Uterus (tissue), 4 donors: ENCODE measurements at places on chromosomes 12 and 14. TPM values are rescaled to one million over a fixed set of nuclear protein-coding genes. Genes with fewer than 3 reads are reported as not detected.

- no peak for DNase-seq
Observed at GRCh38 chr12:15545334-15545733, 223.0 kb downstream of the PTPRO start.

Gene CIROP
- not detected for total RNA-seq

- DNase-seq, result no peak
Observed at GRCh38 chr12:6807170-6807569, 14.5 kb upstream of the GPR162 start.

DNA sequence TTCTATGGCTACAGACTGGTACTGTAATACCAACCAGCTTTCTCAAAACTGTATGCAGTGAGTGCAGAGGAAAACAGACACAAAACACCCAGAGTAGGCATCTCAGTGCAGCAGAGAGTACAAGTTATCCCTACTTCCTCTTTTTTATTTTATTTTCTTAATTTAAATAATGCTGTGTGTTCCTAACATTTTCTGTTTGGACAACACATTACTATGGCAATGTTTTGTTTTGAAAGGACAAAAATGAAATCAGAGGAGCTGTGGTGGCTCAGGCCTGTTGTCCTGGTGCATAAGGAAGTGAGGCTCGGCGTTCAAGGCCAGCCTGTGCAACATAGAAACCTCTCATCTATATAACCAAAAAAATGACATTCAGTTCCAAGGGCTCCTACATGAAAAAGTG is 33.7 kb upstream of the SELPLG start:
- DNase-seq, result no peak

GRCh38 chr12:47361389-47362021 is 281.7 kb upstream of the AMIGO2 start:
- DNase-seq, result peak; percentile 67

DNA sequence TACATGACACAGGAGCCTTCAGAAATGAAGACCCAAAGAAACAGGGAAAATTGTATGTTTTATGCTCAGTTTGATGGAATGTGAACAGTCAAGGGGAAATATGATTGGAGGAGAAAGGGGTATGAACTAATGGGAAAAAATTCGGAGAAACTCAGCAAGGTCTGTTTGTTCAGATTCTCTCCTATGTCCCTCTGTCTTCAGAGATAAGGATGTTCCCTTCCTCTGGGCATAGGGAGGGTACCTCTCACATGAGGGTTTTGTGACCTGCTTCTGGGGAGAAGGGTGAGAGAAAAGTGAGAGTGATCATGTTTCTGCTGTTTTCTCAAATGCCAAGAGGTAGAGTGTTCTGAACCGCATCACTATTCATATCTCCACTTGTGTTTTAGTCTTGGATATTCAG is 26.6 kb upstream of the LIMA1 start:
- DNase-seq, result no peak

Gene GLS2
- not detected for total RNA-seq

Gene KIF5A
- 5.1 TPM for total RNA-seq
